Upper lobe of left lung (tissue), 6 donors: ENCODE measurements at places on chromosomes 4 and X. TPM values are rescaled to one million over a fixed set of nuclear protein-coding genes. Genes with fewer than 3 reads are reported as not detected.

- no peak for DNase-seq
These were observed 735.9 kb upstream of the TENM3 start for GRCh38 chr4:181507180-181507835.

GRCh38 chr4:27198246-27198645 is 337.6 kb downstream of the STIM2 start:
- DNase-seq: no peak

GRCh38 chr4:60034361-60034760 is 1165.8 kb upstream of the ADGRL3 start:
- DNase-seq: no peak

- no peak for DNase-seq
These were observed 5.5 kb upstream of the TRIM75 start for GRCh38 chr4:165048170-165048569.

DNA sequence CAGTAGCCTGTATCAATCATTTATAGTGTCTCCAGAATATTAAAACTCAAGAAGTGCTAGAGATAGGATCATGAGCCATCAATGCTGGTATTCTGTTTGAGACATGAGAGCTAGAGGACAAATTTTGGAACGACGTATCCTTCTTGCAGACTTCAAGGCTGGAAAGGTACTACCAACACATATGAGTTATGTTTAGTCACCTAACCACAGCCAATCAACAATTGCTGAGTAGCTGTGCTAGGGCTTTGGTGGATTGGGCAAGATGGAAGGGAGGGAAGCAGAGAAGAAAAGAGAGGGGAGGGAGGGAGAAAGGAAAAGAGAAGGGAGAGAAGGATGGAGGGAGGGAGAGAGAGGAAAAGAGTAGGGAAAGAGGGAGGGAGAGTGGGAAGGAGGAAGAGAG is 21.6 kb upstream of the RAI2 start:
- DNase-seq: no peak

DNA sequence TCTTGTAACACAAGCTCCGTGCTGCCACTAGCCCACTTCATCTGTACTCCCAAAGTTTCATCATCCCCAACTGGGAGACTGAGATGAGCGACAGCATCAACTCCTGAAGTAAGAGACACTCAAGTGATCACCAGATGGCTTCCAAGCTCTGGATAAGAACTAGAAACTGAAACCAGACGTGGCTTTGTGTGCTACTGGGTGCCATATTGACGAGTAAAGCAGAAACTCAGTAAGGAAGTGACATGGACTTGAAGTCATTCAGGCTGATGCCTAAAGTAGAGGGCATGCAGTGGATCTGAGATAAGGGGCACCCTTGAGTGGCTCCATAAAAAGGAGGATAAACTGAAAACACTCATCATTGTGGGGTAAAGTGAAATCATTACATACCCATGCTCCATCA is 72.4 kb downstream of the PCYT1B start:
- no peak for DNase-seq

- no peak for DNase-seq
These were observed 200.2 kb downstream of the ADGRA3 start for GRCh38 chr4:22315628-22316027.

- DNase-seq: no peak
These were observed 51.3 kb downstream of the GPRIN3 start for GRCh38 chr4:89256203-89256800.

GRCh38 chr4:98245226-98245625 is 16.0 kb upstream of the RAP1GDS1 start:
- DNase-seq: no peak

- DNase-seq: no peak
These were observed 914.8 kb upstream of the GRIA3 start for GRCh38 chrX:122269243-122269781.

GRCh38 chrX:16666541-16666940 is 16.6 kb downstream of the S100G start:
- DNase-seq: no peak

DNA sequence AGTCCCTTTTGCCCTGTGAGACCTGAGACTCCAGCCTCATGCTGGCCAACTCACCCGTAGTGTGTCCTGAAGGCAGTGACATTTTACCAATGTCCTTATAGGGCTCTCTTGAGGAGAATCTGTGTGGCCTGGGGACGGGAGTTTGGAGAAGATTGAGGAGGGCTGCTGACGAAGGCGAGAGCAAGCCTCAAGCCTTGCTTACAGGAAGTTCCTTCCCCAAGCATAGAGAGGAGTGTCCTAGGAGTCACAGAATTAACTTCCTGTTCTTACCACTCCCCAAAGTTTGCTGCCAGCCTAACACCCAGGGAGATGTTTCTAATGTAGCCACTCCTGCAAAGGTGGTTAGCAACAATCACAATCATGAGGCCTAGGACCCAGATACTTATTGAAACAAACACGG is at the start of gene NXF3:
TSS of gene NXF3 (minus strand) at position 202 of the 400 bp plus-strand sequence. CDS start at position 82, 120 bp downstream.
- no peak for DNase-seq

DNA sequence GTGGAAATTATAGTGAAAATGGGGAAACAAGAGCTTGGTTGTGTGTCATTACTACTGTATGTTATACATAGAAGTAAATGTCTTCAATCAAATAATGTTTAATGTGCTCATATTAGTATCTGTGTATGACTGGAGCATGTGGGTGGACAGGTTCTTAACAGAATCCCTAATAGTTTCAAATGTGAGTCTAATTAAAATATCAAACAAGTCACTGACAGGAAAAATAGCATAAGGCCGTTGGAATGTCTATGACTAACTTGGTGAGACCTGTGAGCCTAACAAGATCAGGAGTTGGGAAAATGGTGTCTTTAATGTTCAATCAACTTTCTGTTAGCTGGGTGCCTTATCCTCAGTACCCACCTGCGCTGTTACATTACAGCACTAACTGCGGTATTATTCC is 6.2 kb upstream of the CXCL3 start:
- no peak for DNase-seq

DNA sequence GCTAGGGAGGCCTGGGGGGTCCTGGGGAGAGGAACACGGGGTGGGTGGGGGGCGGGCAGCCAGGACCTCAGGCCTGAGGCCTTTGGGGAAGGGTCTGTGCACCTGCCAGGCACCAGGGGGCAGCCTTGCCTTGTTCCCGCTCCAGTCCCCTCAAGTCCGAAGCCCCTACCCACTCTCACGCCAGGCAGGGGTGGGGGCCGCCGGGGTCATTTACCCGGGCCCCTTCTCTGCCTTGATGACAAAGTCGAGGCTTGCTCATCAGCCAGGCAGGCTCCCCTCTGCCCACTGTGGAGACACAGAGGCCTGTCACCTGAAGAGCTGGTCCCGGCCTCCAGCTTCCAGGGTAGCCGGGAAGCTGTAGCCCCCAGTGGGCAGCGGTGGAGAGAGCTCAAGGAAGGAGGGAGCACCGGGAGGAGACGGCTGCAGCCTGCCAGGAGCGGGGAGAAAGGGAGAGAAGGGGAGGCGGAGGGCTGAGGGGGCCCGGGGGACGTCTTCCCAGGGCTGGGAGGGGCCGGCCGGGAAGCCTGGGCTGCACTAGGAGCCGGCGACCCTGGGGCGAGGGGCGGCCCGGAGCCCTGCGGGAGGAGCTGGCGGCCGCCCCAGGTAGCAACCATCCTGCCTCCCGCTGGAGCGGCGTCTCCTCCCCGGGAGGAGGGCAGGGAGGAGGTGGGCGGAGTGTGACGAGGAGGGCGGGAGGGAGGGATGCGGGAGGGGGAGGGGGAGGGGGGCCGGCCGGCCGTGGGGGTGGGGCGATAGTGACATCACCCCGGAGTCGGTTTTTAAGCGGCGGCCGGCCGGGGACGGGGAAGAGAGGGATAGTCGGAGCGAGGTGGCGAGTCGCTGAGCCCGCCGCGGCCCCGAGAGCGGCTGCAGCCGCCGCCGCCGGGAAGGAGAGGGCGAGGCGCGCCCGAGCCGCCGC is at the start of gene SLC6A8:
TSS of gene SLC6A8 (plus strand) at position 806 of the 919 bp plus-strand sequence. CDS start 649 bp downstream, outside the sequence.
- DNase-seq: peak; percentile 90

DNA sequence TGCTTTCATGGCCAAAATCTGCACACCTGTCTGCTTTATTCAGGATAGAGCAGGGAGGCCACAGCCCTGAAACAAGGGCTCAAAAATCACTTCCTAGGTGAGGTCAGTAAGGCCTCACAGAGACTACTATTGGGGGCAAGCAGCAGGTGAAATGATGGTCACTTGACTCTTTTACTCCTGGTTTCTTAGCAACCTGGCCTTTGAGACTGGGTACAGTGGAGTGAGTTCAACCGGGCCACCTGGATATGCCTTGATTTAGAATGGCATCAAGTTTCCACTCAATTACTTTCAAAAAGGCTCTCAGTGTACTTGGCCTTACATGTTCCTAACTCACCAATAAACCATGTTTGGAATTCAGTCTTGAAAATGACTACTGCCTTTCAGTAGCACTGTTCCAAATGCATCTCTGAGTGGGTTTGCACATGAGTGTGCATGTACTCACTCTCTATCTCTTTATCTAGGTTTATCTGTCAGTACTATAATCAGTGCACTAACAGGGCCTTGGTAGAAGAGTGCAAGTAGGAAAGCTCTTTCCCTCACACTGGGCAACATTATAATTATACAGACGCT is 388.2 kb downstream of the OPHN1 start:
- no peak for DNase-seq

- DNase-seq: no peak
These were observed 329.4 kb upstream of the PPARGC1A start for GRCh38 chr4:24219209-24219608.

- DNase-seq: no peak
These were observed 256.5 kb downstream of the LDB2 start for GRCh38 chr4:16641971-16642370.

DNA sequence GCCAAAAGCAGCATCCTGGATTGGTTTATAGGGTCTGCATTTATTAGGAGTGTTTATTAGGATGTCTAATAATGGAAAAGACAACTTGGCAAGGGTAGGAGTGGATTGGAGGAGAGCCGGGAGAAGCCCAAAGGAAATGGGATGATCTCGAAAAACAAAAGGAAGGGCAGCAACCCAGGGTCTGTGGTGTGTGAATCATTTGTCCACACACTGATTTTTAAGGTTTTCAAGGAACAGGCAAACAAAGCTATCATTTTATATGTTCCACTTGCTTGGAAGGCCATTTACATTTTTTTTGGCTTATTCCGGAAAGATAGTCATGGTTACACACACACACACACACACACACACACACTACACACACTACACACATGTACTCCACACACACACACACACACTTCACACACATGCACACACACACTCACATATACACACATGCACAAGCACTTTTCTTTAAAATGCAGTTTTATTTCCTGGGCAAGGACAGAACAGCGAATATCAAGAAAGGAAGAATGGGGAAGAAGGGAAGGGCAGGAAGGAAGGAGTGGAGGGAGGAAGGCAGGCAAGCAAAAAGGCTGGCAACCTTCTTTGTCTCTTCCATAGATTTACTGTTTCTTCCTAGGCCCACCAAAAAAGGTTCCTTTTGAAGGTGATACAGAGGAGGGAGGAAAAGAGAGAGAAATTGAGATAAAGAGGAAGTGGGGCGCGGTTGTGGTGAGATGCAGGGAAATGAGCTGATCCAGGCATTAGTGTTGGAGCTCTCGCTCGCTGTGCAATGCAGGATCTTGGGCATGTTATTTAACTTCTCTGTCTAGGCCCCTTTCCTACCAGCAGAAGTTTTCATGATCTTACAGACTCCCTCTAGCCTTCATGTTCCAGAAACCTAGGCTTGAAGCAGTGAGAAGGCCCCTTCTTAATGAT is 88.6 kb upstream of the MAML3 start:
- DNase-seq: peak; percentile 58

GRCh38 chrX:69523314-69523713 is 19.2 kb downstream of the NALF2 start:
- no peak for DNase-seq

DNA sequence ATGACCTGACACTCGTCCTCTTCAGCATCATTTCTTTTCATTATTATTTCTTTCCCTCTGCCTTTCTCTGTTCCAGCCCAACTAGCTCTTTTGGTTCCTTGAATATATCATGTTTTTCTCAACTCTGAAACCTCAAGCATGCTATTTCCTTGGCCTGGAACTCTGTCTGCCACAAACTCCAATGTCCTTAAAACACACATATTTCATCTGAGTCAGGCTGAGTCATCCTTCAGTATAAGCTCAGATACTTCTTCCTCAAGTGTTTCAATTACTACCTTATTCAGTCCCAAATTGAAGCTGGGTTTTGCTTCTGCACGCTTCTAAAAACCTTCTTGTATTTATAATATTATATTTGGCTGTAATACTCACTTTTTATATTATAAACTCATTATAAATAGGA is 424.2 kb downstream of the PDGFC start:
- DNase-seq: no peak

GRCh38 chr4:81827577-81828202 is 356.0 kb upstream of the RASGEF1B start:
- no peak for DNase-seq

DNA sequence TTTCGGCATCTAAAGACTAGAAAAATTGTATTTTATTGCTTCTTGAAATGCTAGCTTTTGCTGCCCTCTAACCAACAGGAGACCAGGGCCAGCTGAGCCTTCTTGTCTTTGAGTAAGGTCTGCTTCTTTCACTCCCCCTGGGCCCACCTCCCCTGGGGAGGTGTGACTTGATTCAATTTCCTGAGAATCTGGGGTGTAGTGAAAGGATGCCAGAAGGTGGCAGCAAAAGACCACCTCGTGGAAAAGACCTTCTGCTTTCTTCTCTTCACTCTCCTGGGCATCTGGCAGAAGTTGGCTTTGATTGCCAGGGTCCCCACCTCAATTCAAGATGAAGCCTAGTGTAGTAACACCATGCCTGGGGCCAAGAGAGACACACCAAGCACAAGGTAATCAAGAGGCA is 96.5 kb upstream of the MAOA start:
- no peak for DNase-seq

DNA sequence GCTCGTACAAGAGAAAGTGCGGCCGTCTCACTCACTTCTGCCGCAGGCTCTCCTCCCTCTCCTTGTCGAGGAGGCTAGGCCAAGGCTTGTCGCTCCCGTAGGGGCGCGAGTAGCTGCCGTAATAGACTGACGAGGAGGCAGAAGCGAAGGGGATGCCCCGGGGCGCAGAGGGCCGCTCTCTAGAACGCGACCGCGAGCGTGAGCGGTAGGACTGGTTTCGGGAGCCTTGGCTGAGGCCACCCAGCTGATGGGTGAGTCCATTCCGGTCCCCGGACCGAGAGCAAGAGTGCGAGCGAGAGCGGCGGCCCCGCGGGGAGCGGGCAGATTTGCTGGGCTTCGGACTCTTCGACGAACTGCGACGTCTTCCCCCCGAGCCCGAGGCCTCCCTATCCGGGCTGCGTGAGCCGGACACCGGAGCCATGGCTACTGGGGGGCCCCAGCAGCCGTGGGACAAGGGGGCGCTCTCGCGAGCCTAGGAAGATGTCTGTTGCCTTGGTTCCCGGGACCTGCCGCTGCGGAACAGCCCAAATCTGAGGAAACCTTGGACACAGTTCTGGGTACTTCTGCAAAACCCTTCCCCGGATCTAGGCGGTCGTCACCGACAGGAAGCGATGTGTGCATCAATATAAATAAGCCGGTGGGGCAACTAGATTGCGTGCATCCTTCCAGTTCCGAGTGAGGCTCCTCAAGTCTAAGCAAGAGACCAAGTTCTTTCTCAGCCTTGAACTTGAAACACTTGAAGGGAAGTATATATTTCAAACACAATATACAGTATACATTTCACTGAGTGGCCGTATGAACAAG is at the start of gene NKAP:
TSS of gene NKAP (minus strand) at position 567 of the 804 bp plus-strand sequence. CDS start at position 421, 146 bp downstream.
- peak; percentile 78 for DNase-seq

Gene XAGE2
- 0.37 TPM for total RNA-seq

Gene CTAG2
- total RNA-seq: not detected

Gene MMAA
- 11.1 TPM for total RNA-seq

Gene AFF1
- total RNA-seq: 91.9 TPM

Gene CXXC4
- total RNA-seq: 0.46 TPM

Gene TMEM144
- 11.5 TPM for total RNA-seq

Gene MAOA
- 261 TPM for total RNA-seq

Gene SHISA3
- total RNA-seq: 2.1 TPM

Gene KCTD8
- total RNA-seq: 0.10 TPM

Gene ANKRD37
- 14.1 TPM for total RNA-seq

Gene HPSE
- total RNA-seq: 2.7 TPM
